ENCODE measurements at places on chromosomes 4 and X. TPM values are rescaled to one million over a fixed set of nuclear protein-coding genes. Genes with fewer than 3 reads are reported as not detected.

Gene USP26
- not detected for total RNA-seq

Gene FABP2
- not detected for total RNA-seq

Gene TAPT1
- 68.5 TPM for total RNA-seq

Gene NKX3-2
- not detected for total RNA-seq

Gene GPR50
- not detected for total RNA-seq

Gene EDNRA
- 9.4 TPM for total RNA-seq

Gene COX7B2
- total RNA-seq, result not detected

Gene KIAA1210
- under 0.01 TPM for total RNA-seq

Gene MUC7
- not detected for total RNA-seq

Gene WNK3
- total RNA-seq, result 71.3 TPM
